Activated naive CD4-positive, alpha-beta T cell treated with anti-CD3 and anti-CD28 coated beads for 36 hours (primary cell): ENCODE measurements at places on chromosomes 4 and X.

DNA sequence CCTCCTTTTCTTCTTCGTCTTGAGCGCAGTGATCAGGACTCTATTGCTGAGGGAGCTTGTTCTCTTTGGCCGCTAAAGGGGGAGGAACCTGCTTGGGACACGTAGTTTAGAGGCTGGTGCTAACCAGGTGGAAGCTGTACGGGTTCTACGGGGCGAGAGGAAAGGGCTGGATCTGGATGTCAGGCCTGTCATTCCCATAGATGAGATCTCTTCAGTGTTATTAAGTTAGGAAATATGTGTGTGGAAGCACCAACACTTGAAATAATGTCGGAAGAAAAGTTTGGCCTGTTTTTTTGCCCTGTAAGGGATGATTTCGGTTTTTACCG is 643 bp downstream of the SRP72 start:
- peaks cover 39% of the 10 kb centered on the region for H3K36me3 ChIP-seq
- H3K27me3 ChIP-seq: no peaks in the 10 kb centered on the region
- H3K4me3 ChIP-seq: peak overlapping the region; percentile 100
- DNase-seq: peak; percentile 47

GRCh38 chr4:121582296-121582695 is 114.5 kb downstream of the ANXA5 start:
- peaks cover 2% of the 10 kb centered on the region for H3K4me1 ChIP-seq
- no peak for DNase-seq
- H3K27ac ChIP-seq: no peak overlapping the region
- no peaks in the 10 kb centered on the region for H3K36me3 ChIP-seq
- peaks cover 44% of the 10 kb centered on the region for H3K27me3 ChIP-seq

DNA sequence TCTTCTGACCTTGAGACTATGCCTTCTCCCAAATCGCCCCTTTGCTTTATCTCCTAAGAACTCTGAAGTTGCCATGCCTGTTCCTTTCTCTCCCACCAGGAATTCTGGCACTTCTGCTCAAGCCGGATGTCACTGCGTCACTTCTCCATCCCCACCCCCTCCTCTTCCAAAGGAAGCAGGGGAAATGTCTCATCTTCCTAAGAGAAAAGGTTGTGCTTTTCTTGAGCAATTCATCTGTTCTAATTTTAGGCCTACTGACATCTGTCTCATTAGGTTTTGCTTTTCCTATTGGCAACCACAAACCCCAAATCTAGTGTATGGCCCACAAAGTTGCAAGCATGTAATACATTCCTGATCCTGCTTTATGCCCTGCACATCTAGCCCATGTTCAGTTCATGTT is 163.1 kb upstream of the PLAC1 start:
- H3K4me3 ChIP-seq: no peak overlapping the region
- DNase-seq: no peak
- H3K27ac ChIP-seq: no peak overlapping the region
- H3K36me3 ChIP-seq: peaks cover 6% of the 10 kb centered on the region
- H3K4me1 ChIP-seq: peaks cover 4% of the 10 kb centered on the region

- H3K27me3 ChIP-seq: peaks cover 7% of the 10 kb centered on the region
- no peak overlapping the region for H3K27ac ChIP-seq
- no peak overlapping the region for H3K4me3 ChIP-seq
- no peak for DNase-seq
- no peaks in the 10 kb centered on the region for H3K36me3 ChIP-seq
Observed at GRCh38 chr4:22739968-22740367, 47.2 kb downstream of the GBA3 start.

DNA sequence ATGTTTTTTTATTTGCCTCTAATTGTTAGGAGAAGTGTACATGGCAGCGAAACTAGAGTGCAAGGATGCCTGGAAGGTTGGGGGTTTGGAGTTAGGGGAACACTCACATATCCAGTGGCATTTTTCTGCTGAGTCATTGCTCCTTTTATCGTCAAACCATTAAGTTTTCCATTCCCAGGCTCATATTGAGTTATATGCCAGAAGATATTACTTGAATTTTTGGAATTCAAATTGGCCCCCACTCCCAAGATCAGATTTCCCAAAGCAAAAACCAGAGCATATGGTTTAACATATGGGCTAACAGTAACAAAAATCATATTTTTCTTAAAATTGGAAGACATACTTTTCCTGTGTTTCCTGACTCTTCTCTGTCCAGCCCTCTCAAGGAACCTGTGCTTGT is 152.7 kb downstream of the FSTL5 start:
- no peaks in the 10 kb centered on the region for H3K4me1 ChIP-seq
- H3K27me3 ChIP-seq: no peaks in the 10 kb centered on the region
- H3K4me3 ChIP-seq: no peak overlapping the region
- DNase-seq: no peak

DNA sequence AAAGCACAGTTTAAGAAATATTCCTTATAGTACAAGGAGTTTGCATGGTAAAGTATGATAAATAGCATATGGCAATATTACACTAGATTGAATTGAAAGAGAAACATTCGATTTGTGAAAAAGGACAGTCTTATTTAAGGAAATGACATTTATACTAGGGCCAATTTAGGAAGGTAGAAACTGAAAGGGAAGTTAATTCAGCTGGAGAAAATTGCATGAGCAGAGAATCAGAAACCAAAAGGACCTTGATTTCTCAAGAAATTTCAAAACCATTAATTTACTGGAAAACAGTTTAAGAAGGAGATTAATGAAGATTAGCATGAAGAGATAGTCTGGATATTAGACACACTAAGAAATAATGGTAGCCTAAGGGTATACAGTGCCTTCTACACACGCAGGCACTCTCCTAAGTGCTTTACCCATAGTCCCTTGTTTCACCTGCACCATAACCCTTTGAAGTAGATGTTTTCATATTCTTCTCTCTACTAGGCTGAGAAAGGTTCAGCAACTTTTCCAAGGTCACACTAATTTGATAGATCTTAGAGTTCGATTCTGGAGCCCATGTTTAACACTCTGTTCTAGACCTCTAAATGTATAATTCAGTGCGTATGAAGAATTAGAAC is 259.1 kb upstream of the SLIT2 start:
- H3K27ac ChIP-seq: no peak overlapping the region
- no peak for DNase-seq
- H3K36me3 ChIP-seq: no peaks in the 10 kb centered on the region
- H3K4me3 ChIP-seq: no peak overlapping the region

- DNase-seq: no peak
- H3K36me3 ChIP-seq: no peaks in the 10 kb centered on the region
- no peak overlapping the region for H3K27ac ChIP-seq
- no peaks in the 10 kb centered on the region for H3K27me3 ChIP-seq
- no peaks in the 10 kb centered on the region for H3K4me1 ChIP-seq
Observed at GRCh38 chr4:160928482-160928881, 1235.3 kb downstream of the FSTL5 start.

- H3K4me3 ChIP-seq: peak overlapping the region; percentile 76
- H3K27me3 ChIP-seq: no peaks in the 10 kb centered on the region
- H3K36me3 ChIP-seq: peaks cover 3% of the 10 kb centered on the region
- H3K27ac ChIP-seq: peak overlapping the region; percentile 68
Observed at GRCh38 chrX:136766785-136767103, 14.0 kb downstream of the ARHGEF6 start.

DNA sequence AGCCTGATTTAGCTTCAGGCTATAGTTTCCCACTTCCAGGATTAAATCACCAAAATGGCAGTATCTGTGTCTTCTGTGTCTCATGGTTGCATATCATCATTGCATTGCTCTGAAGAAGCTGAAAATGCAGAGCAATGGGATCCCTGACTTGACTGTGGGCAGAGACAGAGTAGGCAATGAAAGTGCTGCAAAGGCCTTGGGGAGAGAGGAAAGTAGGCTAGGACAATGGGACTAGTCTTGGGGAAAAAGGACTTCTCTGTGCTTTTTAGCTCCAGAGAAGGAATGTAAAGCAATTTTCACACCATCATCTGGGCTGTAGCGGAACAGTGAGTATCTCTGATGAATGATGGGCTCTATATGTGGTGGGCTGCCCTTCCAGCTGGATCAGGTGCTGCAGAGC is 202.5 kb downstream of the LDB2 start:
- no peaks in the 10 kb centered on the region for H3K4me1 ChIP-seq
- no peaks in the 10 kb centered on the region for H3K36me3 ChIP-seq
- H3K4me3 ChIP-seq: no peak overlapping the region
- peaks cover 4% of the 10 kb centered on the region for H3K27me3 ChIP-seq
- no peak for DNase-seq

DNA sequence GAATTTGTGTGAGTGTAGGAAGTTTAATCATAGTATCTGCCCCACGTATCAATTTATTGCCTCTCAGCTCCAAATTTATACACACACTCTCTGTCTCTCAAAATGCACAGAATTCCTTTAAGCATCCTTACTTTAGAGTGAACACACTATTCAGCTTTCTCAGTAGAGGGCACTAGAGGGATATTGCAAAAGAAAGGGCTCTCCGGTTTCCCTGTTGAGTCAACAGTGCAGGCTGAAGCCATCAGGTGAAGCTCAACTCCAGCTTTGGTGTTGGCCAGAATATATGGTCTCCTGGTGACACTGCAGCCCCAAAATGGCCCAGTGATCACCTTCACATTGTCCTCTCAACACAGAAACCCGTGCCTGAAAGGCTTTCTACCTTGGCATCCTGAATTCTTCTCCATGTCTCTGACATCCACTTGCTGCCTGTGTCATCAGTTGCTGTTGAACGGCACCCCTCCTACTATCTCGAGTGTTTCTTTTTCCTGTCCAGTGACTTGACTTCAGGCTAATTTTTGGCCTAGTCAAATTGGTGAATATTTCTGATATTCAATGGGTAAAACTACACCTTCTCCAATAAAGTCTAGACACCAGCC is 670.5 kb downstream of the GABRG1 start:
- H3K4me3 ChIP-seq: no peak overlapping the region
- no peaks in the 10 kb centered on the region for H3K4me1 ChIP-seq
- H3K27me3 ChIP-seq: no peaks in the 10 kb centered on the region
- no peaks in the 10 kb centered on the region for H3K36me3 ChIP-seq

- H3K36me3 ChIP-seq: no peaks in the 10 kb centered on the region
- no peak overlapping the region for H3K27ac ChIP-seq
- H3K27me3 ChIP-seq: no peaks in the 10 kb centered on the region
- no peak for DNase-seq
- no peaks in the 10 kb centered on the region for H3K4me1 ChIP-seq
Observed at GRCh38 chr4:177879851-177880250, 437.6 kb upstream of the AGA start.

GRCh38 chrX:129145385-129145784 is 377.9 kb downstream of the SMARCA1 start:
- no peaks in the 10 kb centered on the region for H3K4me1 ChIP-seq
- no peak overlapping the region for H3K4me3 ChIP-seq
- no peak overlapping the region for H3K27ac ChIP-seq
- H3K27me3 ChIP-seq: peaks cover 2% of the 10 kb centered on the region
- no peaks in the 10 kb centered on the region for H3K36me3 ChIP-seq
